ENCODE measurements at places on chromosomes 5 and 9. TPM values are rescaled to one million over a fixed set of nuclear protein-coding genes. Genes with fewer than 3 reads are reported as not detected.

DNA sequence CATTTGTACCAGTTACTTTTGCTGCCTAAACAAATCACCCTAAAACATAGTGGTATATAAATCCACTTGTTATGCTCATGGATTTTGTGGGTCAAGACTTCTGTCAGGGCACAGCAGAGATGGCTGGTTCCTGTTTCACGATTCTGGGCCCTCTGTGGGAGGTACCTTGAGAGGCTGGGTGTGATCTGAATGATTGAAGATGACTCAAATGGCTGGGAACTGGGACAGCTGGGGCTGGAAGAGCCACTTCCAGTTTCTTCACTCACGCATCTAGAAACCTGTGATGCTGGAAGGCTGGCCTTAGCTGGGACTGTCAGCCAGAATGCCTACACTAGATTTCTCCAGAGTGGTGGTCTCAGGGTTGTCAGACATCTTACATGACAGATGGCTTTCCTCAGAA lies 88.1 kb downstream of the KIF4B start:
- no peak for DNase-seq
- no peak overlapping the region for H3K4me3 ChIP-seq
- no peaks in the 10 kb centered on the region for H3K27me3 ChIP-seq
- no peaks in the 10 kb centered on the region for H3K4me1 ChIP-seq

DMRT3 gene
- total RNA-seq: not detected

DNA sequence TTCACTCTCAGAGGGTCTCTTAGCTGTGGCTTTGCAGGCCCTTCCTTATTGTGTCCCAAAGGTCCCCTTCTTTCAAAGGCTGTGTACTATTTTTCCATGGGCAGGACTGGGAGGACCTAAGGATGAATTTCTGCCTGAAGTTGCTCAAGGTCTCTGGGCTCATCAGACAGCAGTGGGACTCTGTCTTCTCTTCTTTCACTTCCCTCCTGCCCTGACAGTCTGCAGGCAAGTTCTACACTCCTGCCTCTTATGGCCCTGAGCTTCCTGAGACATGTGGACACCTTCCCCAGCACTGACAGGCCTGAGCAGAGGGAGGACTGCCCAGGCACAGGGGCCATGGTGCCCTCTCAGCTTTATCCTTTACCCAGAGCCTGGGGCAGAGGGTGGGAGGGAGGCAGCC lies 14.8 kb downstream of the ENHO start:
- H3K27me3 ChIP-seq: no peaks in the 10 kb centered on the region
- no peaks in the 10 kb centered on the region for H3K36me3 ChIP-seq
- H3K4me3 ChIP-seq: no peak overlapping the region
- H3K4me1 ChIP-seq: peaks cover 7% of the 10 kb centered on the region

- no peaks in the 10 kb centered on the region for H3K4me1 ChIP-seq
- no peak overlapping the region for H3K27ac ChIP-seq
- H3K4me3 ChIP-seq: no peak overlapping the region
- DNase-seq: no peak
- no peaks in the 10 kb centered on the region for H3K36me3 ChIP-seq
Measured at GRCh38 chr5:115683081-115683480, 57.2 kb upstream of the TMED7 start.

- peak; percentile 55 for DNase-seq
- no peak overlapping the region for H3K27ac ChIP-seq
- no peaks in the 10 kb centered on the region for H3K36me3 ChIP-seq
- H3K4me3 ChIP-seq: no peak overlapping the region
Measured at GRCh38 chr5:6383376-6383775, 5.0 kb upstream of the MED10 start.

GRCh38 chr5:38622723-38623129 lies 66.3 kb upstream of the LIFR start:
- no peaks in the 10 kb centered on the region for H3K27me3 ChIP-seq
- H3K36me3 ChIP-seq: no peaks in the 10 kb centered on the region
- no peak for DNase-seq
- H3K4me3 ChIP-seq: no peak overlapping the region
- H3K27ac ChIP-seq: no peak overlapping the region

DNA sequence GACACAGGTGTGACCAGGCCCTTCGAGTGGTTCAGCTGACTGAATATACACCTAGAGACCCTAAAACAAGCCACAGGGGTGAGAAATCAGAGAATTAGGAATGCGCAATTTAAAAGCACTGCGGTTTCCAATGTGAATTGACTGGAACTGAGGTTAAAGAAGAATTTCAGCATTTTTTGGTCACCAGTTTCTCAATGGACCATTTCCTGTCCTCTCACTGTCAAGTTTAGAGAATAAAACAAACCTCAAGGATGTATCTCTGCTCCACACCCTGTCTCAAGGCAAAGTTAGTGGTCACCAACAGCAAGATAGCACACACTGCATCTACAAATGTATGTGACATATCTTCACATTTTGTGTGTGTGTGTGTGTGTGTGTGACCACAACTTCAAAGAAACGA lies 143.8 kb upstream of the MAP3K1 start:
- H3K27me3 ChIP-seq: no peaks in the 10 kb centered on the region
- H3K4me1 ChIP-seq: peaks cover 24% of the 10 kb centered on the region
- no peaks in the 10 kb centered on the region for H3K36me3 ChIP-seq
- DNase-seq: no peak

GRCh38 chr5:67511911-67512310 lies 315.3 kb upstream of the CD180 start:
- no peaks in the 10 kb centered on the region for H3K36me3 ChIP-seq
- no peak overlapping the region for H3K4me3 ChIP-seq
- H3K27ac ChIP-seq: no peak overlapping the region

DNA sequence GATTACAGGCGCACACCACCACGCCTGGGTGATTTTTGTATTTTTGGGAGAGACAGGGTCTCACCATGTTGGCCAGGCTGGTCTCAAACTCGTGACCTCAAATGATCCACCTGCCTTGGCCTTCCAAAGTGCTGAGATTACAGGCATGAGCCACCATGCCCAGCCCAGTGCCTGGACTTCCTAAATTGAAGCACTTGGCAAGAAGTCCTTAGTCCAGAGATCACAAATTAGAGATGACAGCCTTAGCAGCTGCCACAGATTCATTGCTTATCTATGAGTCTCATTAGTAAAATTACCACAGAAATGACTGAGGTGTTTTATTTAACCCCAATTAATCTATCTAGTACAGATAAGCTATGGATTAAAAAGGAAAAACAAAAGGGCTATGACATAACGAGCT lies 19.2 kb downstream of the EFCAB9 start:
- H3K36me3 ChIP-seq: peaks cover 22% of the 10 kb centered on the region
- DNase-seq: no peak
- H3K27ac ChIP-seq: no peak overlapping the region
- no peaks in the 10 kb centered on the region for H3K27me3 ChIP-seq
- no peaks in the 10 kb centered on the region for H3K4me1 ChIP-seq

GRCh38 chr9:137524981-137525317 lies 25.3 kb downstream of the PNPLA7 start:
- H3K27me3 ChIP-seq: no peaks in the 10 kb centered on the region
- H3K4me3 ChIP-seq: no peak overlapping the region
- no peaks in the 10 kb centered on the region for H3K36me3 ChIP-seq
- no peak overlapping the region for H3K27ac ChIP-seq
- no peaks in the 10 kb centered on the region for H3K4me1 ChIP-seq

DNA sequence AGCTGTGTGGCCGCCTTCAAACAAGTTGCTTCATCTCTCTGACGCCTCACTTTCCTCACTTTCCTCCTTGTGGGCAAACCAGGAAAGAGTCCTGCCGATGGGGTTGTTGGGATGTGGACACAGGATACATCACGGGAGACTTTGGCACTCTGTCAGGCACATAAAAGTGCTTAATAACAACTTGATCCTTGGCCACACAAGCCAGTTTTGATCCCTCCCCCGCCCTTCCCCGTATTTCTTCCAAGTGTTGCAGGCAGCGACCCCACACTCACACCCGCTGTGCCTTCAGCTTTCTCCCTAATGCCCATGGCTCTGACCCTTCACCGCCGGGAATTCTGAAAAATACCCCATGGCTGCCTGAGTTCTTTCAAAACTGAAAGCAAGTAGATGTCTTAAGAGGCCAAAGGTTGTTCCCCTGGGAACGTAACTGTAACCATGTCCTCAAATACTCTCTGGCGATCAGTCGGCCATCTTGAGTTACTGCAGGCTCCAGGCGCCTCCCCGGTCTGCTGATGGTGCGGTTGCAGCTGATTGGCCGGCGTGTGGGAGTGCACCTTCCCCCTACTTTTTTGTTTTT lies 59.8 kb downstream of the ARHGEF37 start:
- no peaks in the 10 kb centered on the region for H3K36me3 ChIP-seq
- peak overlapping the region; percentile 46 for H3K27ac ChIP-seq
- H3K27me3 ChIP-seq: no peaks in the 10 kb centered on the region

DNA sequence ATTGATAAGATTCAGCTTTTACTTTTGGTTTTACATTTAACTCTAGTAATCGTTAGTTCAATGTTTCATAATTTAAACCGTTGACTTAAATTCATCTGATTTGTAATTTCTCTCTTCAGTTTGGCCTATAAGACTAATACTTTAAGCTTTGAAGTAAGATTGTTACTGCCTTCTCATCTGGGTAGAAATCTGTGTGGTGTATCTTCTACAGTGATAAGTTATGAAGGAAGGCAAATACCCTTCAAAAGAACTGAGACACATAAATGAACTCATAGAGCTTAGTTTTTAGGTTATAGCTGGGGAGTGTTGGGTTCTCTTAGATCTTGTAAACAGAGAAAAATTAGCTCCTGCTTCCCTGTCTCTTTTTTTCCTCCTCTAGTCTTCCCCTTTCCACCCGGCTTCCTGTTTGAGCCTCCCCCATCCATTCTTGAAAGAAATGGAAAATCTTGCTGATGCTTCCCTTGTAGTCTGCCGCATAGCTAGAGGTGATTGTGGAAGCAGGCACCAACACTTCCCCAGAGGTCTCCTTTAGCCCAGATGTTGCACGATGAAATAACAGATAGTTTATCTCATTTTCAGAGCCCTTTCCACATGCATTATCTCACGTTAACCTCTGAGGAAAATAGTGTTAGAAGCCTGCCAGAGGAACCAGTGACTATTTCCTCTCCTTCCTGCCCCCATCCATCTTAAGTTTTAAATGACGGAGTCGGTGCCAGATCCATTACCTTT lies 2.0 kb upstream of the F2RL2 start:
- H3K4me3 ChIP-seq: no peak overlapping the region
- no peaks in the 10 kb centered on the region for H3K36me3 ChIP-seq
- no peaks in the 10 kb centered on the region for H3K4me1 ChIP-seq
- no peak overlapping the region for H3K27ac ChIP-seq
- no peak for DNase-seq

DNA sequence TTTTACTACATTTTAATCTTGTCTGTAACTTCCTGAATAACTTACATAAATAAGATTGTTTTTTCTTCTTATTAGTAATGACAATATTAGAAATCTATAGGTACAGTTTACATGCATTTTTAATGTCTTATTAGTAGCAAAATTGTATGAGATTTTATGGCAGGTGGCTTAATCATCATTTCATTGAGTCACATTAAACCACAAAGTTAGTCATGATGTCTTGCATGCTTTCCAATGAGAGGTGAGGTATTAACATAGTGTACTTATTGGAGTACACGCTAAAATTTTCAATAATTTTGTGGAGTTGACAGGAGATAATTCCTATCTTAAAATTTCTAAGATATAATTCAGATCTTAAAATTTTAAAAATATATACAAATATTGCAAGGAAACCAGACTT lies 989.6 kb upstream of the ARRDC3 start:
- no peaks in the 10 kb centered on the region for H3K27me3 ChIP-seq
- no peak overlapping the region for H3K27ac ChIP-seq

DNA sequence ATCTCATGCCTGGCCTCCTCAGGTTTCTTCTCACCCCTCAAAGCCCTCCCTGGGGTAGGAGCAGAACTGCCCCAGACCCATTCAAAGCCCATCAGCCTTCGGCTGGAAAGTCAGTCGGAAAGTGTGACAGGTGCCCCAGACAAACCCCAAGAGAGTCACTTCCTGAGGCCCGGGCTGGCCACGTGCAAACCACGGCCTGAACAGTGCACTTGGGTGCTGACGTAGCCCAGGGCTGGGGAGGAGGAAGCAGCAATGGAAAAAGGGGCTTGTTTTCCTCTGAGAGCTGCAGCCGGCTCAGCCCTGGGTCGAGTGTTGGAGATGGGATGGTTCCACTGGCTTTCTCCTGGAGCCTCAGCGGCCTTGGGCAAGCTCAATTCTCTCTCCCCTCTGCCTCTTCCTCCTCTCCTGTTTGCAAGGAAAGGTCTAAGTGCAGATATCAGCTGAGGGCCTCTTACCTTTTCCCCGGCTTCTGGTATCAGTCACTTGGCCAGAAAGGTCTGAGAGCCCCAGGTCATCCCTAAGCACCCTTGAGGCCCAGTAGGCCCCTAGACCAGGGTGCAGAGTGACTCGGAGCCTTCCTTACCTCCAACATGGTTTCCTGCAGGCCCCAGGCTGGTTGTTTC lies 5.9 kb upstream of the EGR1 start:
- no peak for DNase-seq
- H3K27me3 ChIP-seq: no peaks in the 10 kb centered on the region
- no peak overlapping the region for H3K4me3 ChIP-seq
- no peaks in the 10 kb centered on the region for H3K36me3 ChIP-seq
- no peak overlapping the region for H3K27ac ChIP-seq

GRCh38 chr5:137266186-137266585 lies 232.9 kb downstream of the SPOCK1 start:
- no peak for DNase-seq
- H3K36me3 ChIP-seq: no peaks in the 10 kb centered on the region
- no peaks in the 10 kb centered on the region for H3K27me3 ChIP-seq

- no peak overlapping the region for H3K27ac ChIP-seq
- DNase-seq: no peak
- no peaks in the 10 kb centered on the region for H3K27me3 ChIP-seq
- H3K4me3 ChIP-seq: no peak overlapping the region
- H3K4me1 ChIP-seq: no peaks in the 10 kb centered on the region
- no peaks in the 10 kb centered on the region for H3K36me3 ChIP-seq
Measured at GRCh38 chr5:40928886-40929448, 19.7 kb downstream of the C7 start.

- H3K4me3 ChIP-seq: peak overlapping the region; percentile 59
- H3K27me3 ChIP-seq: no peaks in the 10 kb centered on the region
- no peak for DNase-seq
- H3K27ac ChIP-seq: peak overlapping the region; percentile 90
- H3K36me3 ChIP-seq: no peaks in the 10 kb centered on the region
Measured at GRCh38 chr9:121498150-121498486, 1.5 kb downstream of the GGTA1 start.

DNAH5 gene
- 0.49 TPM for total RNA-seq

GRCh38 chr5:169745441-169746146 lies 108.5 kb downstream of the DOCK2 start:
- DNase-seq: no peak
- H3K4me1 ChIP-seq: no peaks in the 10 kb centered on the region
- no peak overlapping the region for H3K4me3 ChIP-seq
